Ovary (tissue), 10 donors: ENCODE measurements at places on chromosomes 4 and X.

DNA sequence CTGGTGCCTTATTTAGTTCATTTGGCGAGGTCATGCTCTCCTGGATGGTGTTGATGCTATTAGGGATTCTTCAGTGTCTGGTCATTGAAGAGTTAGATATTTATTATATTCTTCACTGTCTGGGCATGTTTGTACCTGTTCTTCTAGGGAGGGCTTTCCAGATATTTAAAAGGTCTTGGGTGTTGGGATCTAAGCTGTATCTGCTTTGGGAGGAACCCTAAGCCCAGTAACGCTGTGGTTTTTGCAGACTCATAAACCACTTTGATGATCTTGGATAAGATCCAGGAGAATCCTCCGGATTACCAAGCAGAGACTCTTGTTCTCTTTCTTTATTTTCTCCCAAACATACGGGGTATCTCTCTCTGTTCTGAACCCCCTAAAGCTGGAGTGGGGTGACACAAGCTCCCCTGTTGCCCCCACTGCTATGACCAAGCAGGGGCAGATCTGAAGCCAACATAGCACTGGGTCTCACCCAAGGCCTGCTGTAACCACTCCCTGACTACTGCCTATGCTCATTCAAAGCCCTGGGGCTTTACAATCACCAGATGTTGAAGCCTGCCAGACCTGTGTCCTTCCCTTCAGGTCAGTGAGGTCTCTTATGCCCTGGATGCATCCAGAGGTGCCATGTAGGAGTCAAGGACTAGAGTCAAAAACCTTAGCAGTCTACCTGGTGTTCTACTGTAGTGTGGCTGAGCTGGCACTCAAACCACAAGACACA lies 187.6 kb downstream of the GUCY2F start:
- no peak for DNase-seq

- no peak for DNase-seq
These were observed 65.0 kb upstream of the MAGEB2 start for GRCh38 chrX:30150196-30150895.

- no peak for DNase-seq
These were observed 25.2 kb downstream of the TAF7L start for GRCh38 chrX:101265869-101266428.

GRCh38 chr4:40379248-40379647 lies 44.1 kb downstream of the CHRNA9 start:
- no peak for DNase-seq

DNA sequence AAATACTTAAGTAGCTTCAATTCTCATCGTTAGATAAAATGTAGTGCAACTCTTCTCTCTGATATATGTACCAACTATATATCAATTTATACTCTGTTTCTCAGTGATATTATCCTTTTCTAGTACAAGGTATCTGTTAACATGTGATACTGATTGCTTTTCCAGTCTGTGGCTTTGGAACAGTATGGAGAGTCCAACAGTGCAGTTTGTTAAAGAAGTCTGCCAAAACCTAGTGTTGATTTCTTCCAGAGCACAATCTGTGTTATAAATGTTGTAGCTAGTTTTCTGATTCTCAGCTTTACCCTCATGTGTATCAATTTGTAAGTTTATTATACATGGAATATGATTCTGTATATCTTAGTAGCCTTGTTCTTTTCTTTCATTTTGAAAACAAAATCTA lies 465.0 kb downstream of the IL15 start:
- no peak for DNase-seq

- no peak for DNase-seq
These were observed 343.7 kb downstream of the GRIA2 start for GRCh38 chr4:157564218-157564617.

- DNase-seq = no peak
These were observed 13.8 kb downstream of the RAB28 start for GRCh38 chr4:13470379-13470778.

DNA sequence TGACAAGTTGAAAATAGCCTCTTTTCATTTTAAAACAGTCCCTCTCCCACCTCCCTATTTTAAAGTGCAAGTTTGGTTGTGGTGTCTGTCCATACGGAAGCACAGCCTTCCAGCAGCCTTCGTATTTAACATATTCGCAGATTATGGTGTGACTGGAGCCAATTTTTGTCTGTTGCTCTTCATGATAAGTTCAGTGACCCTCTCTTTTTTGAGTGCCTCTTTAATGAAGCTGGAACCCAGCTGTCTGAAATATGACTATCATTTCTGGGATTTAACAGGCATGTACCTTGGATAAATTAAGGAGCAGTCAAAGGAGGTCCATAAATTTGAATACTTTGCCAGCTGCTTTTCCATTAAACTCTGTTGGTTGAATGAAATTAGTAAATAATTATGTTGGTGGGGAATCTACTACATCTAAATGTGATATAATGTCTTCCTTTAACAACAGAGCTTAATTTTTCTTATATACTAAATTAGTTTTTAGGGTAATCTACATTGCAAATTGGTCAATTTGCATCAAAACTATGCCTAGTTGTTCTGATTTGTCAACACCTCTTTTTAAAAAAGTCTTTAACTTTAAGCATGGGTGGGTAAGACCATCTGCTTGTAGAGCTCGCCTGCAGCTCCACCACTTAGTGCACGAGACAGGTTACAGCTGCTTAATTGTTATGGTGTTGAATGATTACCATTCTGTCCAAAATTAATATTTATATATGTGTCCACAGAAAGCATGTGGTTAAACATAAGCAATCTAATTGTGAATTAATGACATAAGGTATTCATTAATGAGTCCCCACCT lies 216.6 kb downstream of the DCTD start:
- DNase-seq = no peak

DNA sequence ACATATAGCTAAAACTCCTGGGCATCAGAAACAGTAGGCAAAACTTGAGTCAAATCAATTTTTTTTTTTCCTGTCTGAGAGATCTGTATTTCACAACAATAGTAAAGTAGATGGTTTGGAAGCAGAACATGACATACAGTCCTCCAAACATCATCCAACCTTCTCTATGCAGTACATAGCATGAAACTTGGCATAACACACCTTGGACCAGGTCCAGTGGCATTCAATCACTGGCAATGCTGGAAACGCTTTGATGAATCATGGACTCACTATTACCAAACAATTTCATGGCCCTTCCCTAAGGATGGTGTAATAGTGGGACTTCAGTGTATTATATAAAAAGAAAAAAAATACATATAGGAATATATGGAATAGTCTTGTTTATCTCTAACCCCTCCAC lies 154.6 kb downstream of the FMR1NB start:
- no peak for DNase-seq

GRCh38 chrX:43373032-43373431 lies 283.1 kb upstream of the MAOA start:
- no peak for DNase-seq

DNA sequence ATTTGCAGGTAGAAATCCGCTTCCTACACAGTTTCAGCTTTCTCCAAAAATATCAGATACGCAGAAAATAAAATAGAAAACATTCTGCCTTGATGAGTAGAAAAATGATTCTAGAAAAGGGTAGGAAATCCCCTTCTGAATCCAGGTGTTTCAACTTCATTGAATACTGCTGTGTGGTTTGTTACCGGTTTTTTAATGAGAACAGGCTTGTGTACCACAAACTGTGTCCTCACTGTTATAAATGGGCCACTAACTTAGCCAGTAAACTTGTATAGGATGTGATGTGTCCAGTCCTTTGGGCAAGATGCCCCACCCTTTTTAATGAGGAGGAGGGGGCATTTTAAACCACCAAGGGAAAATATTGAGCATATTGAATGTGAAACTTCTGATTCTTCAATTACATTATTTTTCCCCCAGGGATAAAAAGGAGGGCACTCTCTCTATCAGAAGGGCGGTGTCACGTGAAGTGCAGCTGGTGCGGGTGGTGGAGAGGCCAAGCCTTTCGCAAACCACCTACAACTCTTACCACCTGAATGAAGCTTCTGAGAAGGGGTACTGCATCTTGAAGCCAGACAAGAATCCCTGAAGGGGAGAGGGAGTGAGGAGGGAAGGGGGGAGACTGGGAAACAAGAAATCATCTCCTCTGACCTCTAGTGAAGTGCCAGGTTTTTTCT lies 4.5 kb downstream of the CXXC4 start:
- DNase-seq = no peak

DNA sequence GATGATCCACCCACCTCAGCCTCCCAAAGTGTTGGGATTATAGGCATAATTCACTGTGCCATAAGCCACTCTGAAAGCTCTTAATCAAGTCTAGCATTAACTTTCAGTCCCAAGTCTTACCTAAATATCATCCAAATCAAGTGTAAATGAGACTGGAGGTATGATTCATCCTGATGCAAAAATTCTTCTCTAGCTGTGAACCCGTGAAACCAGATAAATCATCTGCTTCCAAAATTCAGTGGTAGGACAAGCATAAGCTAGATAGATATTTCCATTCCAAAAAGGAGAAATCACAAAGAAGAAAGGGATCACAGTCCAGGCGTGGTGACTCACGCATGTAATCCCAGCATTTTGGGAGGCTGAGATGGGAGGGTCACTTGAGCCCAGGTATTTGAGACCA lies 8.8 kb upstream of the TBC1D25 start:
- DNase-seq = no peak

DNA sequence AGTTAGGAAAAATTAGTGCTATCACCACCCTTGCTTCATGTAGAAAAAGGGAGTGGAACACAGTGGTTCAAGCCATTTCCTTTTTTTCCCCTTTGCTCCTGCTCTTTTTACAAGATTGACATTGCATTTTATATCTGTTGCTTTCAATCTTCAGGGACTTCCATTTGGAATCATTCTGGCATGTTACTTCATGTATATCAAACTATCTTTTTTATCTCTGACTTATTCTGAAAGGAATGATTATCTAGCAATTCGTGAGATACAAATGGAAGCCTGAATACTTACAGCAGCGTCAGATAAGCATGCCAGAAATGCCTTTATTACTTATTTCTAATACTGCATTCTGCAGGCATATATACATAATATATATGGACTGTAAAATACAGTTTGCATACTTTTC lies 20.4 kb downstream of the ADGRL3 start:
- no peak for DNase-seq

GRCh38 chr4:120454788-120455187 lies 388.1 kb upstream of the MAD2L1 start:
- no peak for DNase-seq

DNA sequence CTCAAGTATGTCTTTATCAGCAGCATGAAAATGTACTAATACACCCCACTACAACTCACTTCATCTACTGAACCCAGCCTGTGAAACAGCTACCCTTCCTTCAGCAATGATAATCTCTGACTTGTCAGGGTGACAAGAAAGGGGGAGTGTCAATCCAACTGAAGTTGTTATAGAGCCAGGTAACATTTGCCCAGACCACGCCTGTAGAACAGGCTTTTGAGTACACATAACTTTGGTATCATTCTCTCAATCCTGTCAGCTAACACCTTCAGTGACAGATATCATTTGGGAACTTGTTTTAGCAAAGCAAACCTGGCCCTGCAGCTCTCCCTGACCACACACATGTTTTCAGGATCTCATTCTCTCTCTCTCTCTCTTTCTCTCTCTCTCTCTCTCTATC lies 592.2 kb downstream of the SMARCA1 start:
- DNase-seq = no peak

DNA sequence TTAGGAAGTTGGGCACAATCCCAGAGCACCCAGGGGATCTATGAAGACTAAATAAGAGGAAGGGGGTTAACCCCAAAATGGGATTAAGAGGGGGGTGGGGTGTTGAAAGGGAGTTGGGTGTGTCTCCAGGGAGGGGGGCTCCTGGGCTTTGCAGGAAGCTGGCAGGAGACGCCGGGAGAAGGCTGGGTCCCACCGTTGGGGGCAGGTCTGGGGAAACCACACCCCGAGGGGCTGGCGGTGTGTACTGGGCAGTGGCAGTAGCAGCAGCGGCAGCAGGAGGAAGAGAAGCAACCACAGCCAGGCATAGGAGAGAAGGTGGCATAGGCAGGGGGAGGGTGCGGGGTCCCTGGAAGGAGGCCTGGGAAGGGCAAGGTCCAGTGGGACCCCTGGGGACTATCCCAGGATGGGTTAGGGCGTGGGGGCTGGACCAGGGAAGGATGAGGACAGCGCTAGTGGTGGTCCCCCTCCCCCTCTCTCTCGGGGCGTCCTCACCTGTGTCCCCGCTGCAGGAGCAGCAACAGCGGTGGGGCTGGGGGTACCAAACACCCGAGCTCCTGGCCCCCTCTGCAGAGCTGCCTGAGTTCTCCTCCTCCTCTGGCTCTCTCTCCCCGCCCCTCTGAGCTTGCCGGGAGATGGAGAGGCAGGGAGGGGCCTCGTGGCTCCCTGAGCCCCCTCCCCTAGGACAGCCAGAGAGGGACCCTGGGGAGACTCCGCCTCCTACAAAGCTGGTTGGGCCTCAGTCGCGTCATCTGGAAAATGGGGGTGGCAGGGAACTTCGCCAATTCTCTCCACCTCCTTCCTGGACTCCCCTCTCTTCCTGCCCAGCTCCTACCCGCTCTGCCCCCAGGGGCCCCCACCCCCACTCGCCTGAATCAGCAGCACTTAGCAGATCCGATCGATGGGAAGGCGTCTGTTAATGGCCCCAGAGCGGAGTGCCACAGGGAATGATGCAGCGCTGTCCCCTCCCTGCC lies at the start of gene KCND1:
TSS of gene KCND1 (minus strand) at position 596 of the 971 bp plus-strand sequence. CDS start 1,573 bp downstream, outside the sequence.
- DNase-seq = peak; percentile 33

DNA sequence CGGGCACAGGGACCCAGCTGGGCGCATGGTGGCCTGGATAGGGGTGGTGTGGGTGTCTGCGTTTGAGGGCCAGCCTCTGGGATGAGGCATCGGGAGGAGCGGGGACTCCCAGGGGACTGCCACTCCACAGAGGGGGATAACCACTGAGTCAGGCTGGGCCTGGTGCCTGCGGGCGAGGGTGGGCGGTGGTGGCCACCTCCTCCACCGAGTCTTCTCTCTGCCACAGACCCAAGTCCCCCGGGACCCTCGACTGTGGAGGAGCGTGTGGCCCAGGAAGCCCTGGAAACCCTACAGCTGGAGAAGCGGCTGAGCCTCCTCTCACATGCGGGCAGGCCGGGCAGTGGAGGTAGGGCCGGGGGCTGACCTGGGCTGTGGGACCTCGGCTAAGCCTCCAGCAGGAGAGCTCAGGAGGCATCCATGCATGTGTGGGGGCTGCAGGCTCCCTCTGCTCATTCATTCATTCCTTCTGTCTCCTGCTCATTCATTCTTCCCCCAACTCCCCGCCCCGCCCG lies 26.4 kb downstream of the DOK7 start:
- no peak for DNase-seq

DNA sequence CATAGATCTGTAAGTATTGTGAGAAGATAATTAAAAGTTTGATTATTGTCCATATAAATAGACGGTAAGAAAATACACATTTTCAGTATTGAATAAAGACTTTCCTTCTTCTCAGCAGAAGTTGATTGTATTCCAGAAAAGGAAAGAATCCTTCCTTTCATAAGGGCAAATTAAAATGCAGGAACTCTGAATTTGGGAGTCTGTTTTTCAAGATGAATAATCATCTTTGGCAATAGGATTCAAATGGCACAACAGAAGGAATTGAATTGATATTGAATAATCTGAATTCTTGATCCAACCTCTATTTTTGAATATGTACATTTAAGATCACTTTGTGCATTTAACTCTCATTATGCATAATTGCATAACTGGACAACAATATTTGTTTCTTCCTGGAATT lies 149.3 kb downstream of the DMD start:
- DNase-seq = no peak
